ENCODE measurements at places on chromosomes 13 and 19.

DNA sequence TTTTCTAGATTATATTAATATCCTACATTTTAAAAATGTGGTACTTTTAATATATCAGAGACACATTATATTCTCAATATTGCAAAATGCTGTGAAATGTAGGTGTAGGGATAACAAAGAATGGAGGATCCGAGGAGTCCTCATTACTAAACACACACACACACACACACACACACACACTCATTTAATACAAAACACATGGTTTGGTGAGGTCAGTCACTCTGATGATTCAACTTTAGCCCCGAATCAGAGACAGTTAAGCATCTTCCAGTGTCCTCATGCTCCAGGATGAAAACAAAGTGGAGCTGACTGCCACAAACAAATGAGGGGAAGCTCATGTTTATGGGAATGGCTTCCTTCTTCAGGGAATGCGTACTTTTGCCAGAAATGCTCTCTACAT, 147.5 kb downstream of the CYSLTR2 start:
- DNase-seq = no peak

DNA sequence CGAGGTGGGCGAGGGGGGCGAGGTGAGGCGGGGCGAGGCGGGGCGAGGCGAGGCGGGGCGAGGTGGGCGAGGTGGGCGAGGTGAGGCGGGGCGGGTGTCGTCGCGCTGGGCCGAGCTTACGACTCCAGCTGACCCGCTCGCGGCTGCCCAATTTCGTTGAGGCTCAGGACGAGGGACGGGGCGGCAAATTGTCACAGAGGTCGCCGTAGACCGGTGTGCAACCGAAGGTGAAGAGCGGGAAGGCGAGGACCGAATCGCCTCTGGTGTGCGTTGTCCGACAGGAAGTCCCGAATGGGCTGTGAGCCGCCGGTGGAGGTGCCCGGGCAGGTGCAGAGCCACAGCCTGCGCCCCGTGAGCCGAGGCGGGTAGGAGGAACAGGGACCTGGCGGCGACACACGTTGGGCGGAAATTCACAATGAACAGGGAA, at the start of gene LACC1:
LACC1 (plus strand) TSS at position 150 of the 427 bp plus-strand sequence. CDS start 1,082 bp downstream, outside the sequence.
- DNase-seq = peak; percentile 4

GRCh38 chr13:30847650-30848307, 58.3 kb upstream of the MEDAG start:
- no peak for DNase-seq

DNA sequence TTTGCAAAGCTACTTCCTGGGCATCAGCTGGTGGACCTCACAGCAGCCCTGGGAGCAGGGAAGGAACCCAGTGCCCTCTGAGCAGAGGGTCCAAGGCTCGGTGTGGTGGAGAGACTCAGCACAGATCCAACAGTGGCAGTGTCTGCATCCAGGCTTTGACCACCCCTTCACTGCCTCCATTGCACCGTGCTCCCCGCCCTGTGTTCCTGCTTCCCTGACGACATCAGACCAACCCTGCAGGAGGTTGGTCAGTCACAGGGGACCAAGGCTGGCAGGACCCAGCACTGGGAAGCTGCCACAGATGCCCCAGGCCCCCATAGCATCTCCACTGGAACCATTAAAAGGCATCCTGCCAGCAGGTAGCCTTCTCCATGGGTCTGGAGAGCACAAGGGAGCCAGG, 7.8 kb upstream of the VSTM2B start:
- DNase-seq = no peak

Data from cerebellar nuclear complex (tissue), 1 donor.